ENCODE measurements at places on chromosomes 7 and 10.
A peak's percentile ranks its signal among the peaks of the same experiment; 100 is the strongest.

- peak; percentile 16 for DNase-seq
Observed at GRCh38 chr7:104160375-104160774, 47.4 kb downstream of the ORC5 start.

DNA sequence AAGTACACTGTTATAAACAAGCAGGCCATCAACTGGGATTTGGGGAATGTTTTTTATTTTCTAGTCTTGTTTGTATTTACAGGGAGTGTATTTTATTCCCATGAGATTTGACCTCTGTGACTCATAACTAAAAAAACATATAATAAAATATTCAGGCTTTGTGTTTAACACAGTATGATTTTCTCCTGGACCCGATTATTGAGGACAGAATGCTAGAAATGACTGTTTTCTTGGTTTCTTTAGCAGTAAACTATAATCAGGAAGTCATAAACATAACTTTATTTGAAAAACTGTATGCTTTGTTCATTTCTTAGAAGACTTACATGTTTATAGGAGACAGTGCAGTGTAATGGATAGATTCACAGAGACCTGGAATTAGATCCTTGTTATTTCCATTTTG, 2.1 kb downstream of the NHLRC2 start:
- DNase-seq, result no peak

- DNase-seq, result peak; percentile 51
Observed at GRCh38 chr7:106178593-106179134, 66.6 kb upstream of the SYPL1 start.

DNA sequence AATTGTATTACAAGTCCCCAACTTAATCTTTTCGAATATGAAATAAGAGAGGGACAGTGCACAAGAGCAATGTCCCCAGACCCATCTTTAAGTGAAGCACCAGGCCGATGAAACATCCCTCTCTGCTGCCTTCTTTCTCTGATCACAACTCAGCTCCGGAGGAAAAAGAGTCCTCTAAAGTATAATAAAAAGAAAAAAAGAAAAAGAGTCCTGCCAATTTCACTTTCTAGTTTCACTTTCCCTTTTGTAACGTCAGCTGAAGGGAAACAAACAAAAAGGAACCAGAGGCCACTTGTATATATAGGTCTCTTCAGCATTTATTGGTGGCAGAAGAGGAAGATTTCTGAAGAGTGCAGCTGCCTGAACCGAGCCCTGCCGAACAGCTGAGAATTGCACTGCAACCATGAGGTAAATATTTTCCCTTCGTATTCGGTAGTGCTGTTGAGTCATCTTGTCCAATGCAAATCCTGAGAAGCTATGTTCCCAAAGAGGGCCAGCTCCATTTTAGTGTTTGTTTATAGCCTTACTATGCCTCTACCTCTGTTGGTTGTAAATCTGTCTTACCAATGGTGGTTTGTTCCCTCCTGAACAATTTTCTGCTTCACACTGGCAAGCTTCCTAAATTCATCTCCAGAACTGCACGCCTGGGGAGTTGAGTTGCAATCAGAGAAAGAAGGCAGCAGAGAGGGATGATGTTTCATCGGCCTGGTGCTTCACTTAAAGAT, at the start of gene IFIT2:
TSS of gene IFIT2 (plus strand) at position 326 of the 725 bp plus-strand sequence. CDS start at position 404, 78 bp downstream.
- DNase-seq, result peak; percentile 61

DNA sequence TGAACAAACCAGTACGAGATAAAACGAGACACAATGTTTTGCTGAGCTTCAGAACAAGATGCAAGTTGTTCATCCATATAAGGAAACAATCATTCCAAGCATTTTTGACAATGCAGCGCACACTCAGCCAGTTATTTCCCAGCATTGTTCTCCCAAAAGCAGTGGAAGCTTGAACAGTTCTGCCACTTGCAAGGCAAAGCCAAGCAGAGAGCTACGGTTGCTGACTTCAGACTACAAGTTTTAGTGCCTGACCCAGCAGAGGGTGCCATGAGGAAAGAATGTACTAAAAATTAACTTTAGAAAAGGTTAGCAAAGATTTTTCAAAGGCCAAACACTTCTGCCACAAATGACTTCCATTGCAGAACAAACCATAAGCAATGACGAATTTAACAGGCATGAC, 152.5 kb downstream of the SLC25A13 start:
- DNase-seq, result peak; percentile 9

DNA sequence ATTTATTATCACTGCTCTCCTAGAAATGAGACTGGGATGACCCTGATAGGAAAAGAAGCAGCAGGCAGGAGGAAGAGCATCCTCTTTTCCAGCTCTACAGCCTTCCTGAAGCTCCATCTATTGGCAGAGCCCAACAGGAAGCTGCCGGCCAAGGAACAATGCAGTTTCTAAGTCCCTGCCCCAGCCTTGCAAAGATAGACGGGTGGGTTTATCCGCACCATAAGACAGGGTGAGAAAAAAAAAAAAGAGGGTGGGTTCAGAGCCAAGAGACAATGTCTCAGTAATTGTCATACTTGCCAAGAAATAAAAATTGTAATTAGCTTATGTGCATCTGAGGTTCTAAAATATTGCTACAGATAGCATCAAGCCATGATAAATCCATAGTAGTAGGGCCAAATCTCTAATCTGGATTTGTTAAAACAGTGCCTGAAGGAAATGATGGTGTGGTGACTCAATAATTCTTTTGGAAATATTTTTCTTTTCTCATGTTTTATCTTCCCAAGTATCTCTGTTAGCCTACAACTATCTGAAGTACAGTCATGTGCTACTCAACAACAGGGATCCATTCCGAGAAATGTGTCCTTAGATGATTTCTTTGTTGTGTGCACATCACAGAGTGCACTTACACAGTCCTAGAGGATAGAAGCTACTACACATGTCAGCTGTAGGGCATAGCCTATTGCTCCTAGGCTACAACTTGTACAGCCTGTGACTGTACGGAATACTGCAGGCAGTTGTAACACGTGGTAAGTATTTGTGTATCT, 242.9 kb upstream of the CXCL12 start:
- peak; percentile 59 for DNase-seq

GRCh38 chr10:8817299-8817698, 762.8 kb downstream of the GATA3 start:
- no peak for DNase-seq

DNA sequence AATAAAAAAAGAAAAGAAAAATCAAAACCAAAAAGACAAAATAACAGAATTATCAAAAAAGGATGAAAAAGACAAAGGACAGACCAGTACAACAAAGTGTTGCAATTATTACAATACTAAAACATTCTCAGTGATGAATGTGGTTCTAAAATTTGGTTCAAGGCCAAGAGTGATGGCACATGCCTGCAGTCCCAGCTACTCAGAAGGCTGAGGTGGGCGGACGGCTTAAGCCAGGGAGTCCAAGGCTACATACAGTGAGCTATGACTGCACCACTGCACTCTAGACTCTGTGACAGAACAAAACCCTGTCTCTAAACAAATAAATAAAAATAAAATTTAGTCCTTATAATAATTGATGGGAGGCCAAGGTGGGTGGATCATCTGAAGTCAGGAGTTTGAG, 14.5 kb downstream of the BAZ1B start:
- no peak for DNase-seq

GRCh38 chr7:66737667-66738066, 2.9 kb upstream of the RABGEF1 start:
- DNase-seq, result no peak

GRCh38 chr10:24453404-24453830, 244.5 kb downstream of the KIAA1217 start:
- DNase-seq, result peak; percentile 82

DNA sequence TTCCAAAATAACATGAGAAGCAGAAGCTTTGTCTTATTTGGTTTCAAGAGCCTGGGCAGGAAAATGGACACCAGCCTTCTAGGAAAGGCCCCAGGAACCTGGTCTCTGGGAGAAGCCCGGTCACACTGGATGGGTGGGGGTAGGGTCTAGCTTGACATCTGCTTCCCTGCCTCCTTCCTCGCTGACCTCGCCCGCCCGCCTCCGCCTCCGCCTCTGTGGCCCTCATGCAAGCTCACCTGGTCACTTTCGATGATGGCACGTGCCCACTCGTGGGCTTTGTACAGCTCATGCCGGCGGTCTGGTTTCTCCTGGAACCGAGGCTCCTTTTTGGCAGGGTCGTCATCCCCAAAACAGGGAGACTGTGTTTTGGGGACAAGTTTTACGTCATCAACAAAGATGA, 63.4 kb downstream of the SCRN1 start:
- no peak for DNase-seq

GRCh38 chr7:28052933-28053332, 127.7 kb downstream of the JAZF1 start:
- DNase-seq, result peak; percentile 74

- no peak for DNase-seq
Observed at GRCh38 chr7:2673934-2674333, 14.1 kb upstream of the AMZ1 start.

DNA sequence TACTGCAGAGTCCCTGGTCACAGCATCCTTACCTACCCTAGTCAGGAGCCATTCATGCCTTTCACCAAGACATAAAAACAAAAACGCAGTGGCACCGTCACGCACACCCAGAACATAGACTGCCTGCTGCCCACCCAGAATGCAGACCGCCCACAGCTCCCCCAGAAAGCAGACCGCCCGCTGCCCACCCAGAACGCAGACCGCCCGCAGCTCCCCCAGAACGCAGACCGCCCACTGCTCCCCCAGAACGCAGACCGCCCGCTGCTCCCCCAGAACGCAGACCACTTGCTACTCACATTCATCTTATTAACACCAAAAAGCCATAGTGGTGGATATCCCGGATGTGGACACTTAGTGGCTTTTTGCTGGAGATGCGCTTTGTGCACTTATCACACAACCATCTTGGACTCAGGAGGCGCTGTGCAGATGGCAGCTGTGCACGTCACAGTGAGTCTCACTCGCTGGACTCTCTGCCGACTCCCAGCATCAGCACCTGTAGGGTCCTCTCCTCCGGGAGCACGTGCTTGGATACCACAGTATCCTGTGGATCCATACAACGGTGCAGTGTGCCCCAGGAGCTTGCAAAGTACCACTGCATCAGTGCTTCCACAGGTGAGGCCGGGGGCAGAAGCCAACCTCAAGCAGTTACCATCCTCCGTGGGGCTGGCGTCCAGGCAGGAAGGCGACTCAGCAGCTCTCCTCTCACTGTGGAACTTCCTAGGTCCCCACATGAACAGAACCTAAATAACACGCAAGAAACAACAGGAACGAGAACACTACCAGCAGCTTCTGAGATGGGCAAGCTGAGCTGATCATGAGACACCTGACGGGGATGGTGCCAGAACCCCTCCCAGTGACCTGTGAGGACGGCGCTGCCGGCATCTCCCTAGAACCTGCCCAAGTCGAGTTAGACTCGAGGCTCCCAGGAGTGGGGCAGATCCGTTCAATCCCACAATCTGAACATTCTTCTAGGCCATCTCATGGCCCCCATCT, 161.0 kb downstream of the DIP2C start:
- no peak for DNase-seq

GRCh38 chr7:45923290-45923689, 2.2 kb upstream of the IGFBP3 start:
- peak; percentile 70 for DNase-seq

DNA sequence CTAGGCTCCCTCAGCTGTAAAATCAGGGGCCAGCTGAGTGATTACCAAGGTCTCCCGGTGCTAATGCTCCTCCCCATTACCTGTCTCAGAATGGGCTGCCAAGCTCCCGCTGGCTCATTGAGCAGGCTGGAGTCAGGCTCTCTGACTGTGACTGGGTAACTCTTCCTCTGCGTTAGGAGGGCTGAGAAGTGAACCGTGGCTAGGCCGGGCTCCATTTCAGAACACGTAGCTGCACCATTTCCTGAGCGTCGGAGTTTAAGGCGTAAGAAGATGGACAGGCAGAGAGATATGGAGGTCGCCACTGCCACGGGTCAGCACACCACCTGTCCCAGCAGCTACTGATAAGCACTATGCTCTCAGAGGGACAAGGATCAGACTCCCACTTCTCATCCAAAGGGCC, 250.3 kb downstream of the TCERG1L start:
- no peak for DNase-seq

All from fibroblast of upper back skin (primary cell).